Nephron progenitor cell (in vitro differentiated cells): ENCODE measurements at places on chromosomes 16 and 17.

GRCh38 chr16:19856120-19856519, 28.5 kb downstream of the GPRC5B start:
- DNase-seq: no peak

DNA sequence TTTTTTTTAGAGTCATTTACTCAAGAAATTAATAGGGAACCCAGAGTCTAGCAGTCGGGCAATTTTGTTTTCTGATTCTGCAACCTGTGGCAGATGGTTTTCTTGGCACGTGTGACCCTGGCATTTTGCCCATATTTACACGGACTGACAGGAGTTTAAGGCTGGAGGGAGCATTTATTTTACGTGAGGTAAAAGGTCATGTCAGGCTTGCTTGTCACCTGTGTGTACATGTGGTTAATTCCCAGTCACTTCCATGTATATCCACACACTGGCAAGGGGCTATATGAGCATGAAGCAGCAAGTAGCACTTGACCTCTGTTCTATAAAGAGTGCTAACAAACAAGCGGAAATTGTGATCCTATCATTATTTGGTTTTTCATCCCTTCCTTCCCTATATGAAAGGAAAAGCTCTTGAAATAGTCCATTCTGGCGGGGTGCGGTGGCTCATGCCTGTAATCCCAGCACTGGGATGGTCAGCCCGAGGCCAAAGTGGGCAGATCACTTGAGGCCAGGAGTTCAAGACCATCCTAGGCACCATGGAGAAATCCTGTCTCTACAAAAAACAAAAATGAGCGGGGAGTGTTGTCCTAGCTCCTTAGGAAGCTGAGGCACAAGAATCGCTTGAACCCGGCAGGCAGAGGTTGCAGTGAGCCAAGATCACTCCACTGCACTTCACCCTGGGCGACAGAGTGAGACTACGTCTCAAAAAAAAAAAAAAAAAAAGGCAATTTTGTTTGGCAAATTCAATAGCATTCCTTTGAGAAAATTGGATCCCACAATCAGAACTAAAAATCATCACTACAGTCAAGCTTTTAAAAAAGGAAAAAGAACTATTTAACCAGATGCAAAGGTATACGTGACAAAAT, 2.1 kb downstream of the SPAG9 start:
- DNase-seq: no peak

GRCh38 chr17:66200685-66201092, 8.8 kb upstream of the CEP112 start:
- DNase-seq: peak; percentile 44

GRCh38 chr17:78128551-78129350, at the start of gene TMC6:
Gene TMC6 (minus strand): TSS chr17:78128755. CDS start chr17:78126832, 1,923 bp downstream.
- peak; percentile 64 for DNase-seq

- DNase-seq: no peak
These were observed 646 bp downstream of the RABEP1 start for GRCh38 chr17:5282642-5283217.

- no peak for DNase-seq
These were observed 94.0 kb downstream of the SKAP1 start for GRCh38 chr17:48335858-48336500.

DNA sequence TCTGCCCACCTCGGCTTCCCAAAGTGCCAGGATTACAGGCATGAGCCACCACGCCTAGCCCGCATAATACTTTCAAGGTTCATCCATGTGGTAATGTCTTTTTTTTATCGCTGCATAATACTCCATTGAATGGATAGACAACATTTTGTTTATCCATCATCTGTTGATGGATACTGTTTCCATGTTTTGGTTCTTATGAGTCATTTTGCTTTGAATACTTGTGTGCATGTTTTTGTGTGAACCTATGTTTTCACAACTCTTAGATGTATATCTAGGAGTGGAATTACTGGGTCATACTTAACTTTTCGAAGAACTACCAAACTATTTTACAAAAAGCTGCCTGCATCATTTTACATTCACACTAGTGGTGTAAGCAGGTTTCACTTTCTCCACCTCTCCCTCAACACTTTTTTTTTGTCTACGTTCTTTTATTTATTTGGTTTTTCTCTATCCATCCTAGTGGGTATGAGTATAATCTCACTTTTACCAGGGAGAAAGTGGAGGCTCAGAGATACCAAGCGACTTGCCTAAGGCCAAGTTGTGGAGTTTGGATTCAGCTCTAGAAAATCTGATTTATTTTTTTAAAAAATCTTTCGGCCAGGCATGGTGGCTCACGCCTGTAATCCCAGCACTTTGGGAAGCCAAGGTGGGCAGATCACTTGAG, 151.2 kb downstream of the CMIP start:
- DNase-seq: no peak

GRCh38 chr17:74814453-74814852, 38.3 kb upstream of the NAT9 start:
- no peak for DNase-seq

DNA sequence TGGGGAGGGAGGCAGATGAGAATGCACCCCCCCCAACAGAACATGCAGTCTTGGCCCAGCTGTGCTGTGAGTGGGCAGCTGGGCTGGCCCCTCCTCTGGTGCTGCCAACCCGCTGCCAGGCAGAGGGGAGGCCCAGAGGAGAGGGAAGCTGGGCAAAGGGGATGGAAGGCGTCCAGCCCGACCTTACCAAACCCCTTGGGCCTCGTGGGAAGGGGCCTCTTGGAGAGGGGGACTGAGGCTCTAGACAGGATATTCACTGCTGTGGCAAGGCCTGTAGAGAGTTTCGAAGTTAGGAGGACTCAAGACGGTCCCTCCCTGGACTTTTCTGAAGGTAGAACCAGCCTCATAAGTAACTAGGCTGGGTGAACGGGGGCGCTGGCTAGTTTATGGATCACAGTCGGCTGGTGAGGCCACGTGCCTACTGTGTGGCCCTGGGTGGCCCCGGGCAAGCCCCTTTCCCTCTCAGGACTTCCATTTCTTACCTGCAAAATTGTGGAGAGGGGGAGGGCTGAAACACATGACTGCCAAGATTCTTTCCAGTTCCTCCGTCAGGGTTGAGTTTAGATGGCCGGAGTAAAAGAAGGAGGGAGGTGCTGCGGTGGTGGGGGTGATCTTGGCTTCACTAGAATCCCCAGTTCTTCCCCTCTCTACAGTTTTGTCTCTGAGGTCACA, 857 bp upstream of the STAT5A start:
- DNase-seq: no peak

DNA sequence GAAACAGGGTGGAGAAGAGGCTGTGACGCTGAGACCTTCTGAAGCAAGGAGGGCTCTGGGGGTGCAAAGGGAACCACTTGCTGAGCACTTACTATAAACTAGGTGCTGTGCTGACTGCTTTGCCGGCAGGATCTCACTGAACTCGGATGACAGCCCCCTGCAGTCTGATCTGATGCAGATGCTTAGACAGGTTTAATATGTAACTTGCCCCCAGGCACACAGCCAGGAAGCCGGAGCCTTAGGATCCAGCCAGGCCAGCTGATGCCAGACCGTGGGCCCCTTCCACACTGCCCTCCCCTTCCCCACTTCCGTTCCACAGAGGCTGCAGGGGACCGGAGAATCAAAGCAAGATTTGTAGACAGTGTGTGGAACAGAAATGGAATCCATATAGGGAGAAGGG, 23.1 kb downstream of the SPACA3 start:
- no peak for DNase-seq

GRCh38 chr16:27758544-27758943, 208.6 kb downstream of the KATNIP start:
- no peak for DNase-seq

DNA sequence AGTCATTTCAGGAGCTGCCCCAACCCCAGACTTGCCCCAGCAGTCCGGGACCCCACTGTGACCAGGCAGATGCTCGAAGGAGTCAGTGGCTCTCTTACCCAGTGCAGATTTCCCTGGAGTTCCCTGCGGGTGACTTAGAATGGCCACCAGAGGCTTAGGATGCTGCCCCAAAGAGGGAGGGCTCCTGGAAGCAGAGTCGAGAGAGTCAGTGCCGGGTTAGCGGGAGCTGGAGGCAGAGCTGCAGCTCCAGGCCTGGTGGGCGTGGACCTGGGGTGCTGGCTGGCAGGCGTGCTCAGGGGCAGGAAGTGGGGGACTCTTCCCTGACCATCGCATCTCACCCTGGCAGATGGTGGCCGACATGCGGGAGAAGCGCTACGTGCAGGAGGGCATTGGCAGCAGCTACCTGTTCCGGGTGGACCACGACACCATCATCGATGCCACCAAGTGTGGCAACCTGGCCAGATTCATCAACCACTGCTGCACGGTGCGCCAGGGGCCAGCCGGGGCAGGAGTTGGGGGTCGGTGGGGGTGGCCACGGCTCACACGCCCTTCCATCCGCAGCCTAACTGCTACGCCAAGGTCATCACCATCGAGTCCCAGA, 1.6 kb upstream of the HSD3B7 start:
- no peak for DNase-seq

- no peak for DNase-seq
These were observed 19.0 kb downstream of the JUP start for GRCh38 chr17:41767324-41768042.

- DNase-seq: peak; percentile 57
These were observed 517 bp downstream of the RUNDC1 start for GRCh38 chr17:42980766-42981397.

DNA sequence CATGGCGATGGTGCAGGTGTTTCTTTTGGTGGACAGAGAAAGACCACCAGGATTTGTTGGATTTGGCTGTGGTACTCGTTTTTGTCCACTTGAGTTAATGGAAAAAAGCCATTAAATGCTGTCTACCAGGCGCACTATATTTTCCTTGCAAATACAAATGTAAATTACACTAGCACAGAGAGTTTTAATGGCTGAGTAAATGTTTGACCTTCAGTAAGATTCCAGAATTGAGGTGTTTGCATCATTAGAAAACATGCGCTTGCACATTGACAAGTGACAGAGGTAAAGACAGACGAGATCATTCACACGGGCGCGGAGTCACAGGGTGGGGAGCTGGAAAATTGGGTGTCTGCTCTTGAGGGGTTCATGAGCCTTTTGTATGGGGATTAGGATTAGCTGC, 53.5 kb upstream of the AKTIP start:
- no peak for DNase-seq

DNA sequence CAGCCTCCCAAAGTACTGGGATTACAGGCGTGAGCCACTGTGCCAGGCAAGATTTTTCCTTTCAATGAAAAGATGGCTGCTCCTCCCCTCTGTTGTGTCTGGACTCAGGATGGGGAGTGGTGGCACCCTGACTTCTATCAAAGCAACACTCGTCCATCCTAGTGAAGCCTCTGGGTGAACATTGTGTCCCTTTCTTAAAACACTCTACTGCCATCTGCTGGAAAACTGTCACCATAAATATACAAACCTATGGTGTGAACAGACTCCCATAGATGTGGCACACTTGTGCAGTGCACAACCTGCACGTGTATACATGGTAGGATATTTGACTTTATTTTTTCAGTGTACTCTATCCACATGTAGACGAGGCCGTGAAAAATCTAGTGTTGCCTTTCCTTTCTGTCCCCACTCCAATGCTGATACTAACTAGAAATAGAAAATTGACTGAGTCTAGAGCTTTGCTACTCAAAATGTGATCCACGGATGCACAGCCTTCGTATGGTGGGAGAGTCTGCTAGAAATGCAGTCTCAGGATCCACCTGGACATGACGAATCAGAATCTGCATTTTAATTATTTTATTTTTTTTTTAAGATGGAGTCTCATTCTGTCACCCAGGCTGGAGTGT, 55.9 kb upstream of the PLCG2 start:
- DNase-seq: peak; percentile 43

- DNase-seq: no peak
These were observed 5.5 kb downstream of the CBFB start for GRCh38 chr16:67034487-67034886.

- DNase-seq: no peak
These were observed 69.3 kb downstream of the DNAH3 start for GRCh38 chr16:21081329-21081728.

DNA sequence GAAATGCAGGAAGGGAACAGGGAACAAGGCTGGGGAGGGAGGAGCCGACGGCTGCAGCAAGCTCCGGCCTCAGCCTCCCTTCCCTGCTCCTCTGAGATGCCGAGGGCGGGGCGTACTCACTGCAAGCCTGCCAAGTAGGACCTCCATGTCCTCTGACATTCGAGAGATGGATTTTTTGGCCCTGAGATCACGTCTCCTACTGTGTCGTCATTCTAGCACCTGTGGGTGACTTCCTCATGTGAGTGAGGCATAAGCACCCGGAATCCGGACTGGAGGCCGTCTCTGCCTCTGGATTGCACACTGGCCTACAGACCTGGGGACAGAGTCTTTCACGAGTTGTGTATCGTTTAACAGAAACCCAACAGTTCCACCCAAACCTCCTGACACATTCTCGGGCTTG, 14.5 kb downstream of the MRM3 start:
- DNase-seq: no peak

GRCh38 chr16:83312015-83312717, 495.6 kb upstream of the HSBP1 start:
- no peak for DNase-seq

- DNase-seq: no peak
These were observed 47.7 kb downstream of the BEAN1 start for GRCh38 chr16:66474750-66475199.

DNA sequence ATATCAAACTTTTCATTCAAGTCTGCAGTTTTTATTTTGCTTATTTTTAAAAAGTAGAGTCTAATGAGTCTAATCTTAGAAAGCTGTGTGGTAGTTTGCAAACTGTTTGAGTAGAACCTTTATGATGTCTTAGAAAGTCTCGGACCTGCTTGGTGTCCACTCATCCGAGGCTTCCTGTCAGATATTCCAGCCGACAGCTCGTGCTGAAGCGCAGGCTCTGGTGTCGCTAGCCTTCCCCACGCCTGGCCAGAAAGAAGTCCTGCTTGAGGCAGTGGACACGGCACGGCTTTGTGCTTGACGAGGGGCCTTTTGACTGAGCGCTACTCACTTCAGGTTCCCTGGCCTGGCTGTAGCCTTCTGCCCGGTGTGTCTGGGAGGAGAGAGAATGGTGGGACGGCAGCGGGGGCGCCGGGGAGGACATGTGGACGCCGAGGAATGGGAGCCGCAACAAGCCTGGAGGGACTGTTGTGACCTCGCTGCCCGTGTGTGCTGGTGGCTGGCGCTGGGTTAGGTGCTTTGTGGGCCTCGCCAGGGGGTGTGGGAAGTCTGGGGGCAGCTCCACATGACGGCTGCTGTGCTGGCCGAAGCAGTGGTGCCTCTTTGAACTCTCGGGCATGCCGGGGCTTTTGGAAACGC, 33.5 kb downstream of the BANP start:
- DNase-seq: no peak

DNA sequence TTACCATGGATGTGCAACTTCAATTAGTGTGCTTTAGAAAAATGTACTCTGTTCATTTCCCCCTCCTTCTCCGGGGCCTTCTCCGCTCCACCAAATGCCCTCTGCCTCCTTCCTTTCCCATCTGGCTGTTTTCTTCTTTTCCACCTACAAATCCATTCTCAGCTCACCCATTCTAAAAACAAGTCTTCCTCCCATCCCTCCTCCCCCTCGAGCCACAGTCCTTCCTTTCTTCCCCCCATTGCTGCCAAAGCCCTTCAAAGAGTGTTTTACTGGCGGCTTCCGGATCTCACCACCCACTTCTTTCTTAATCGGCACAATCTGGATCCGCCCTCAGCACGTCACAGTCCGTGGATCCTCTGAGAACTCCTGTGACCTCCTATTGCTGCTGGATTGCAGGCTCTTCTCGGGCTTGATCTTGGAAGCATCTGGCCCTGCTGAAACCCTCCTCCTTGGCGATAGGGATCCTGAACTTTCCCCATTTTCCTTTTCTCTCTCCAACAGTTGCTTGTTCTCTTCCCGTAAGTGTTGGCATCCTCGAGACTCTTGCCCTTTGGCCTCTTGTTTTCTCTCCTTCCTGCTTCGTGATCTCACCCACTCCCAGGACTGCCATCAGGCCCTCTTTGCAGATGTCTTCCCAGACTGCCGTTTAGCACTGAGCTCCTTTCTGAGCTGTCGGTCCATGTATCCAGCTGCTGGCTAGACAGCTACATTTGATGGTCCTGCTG, 36.0 kb upstream of the FBXO47 start:
- no peak for DNase-seq

GRCh38 chr16:5175266-5175665, 77.7 kb upstream of the EEF2KMT start:
- no peak for DNase-seq
